ENCODE measurements at places on chromosomes 13 and 19.

- DNase-seq = peak; percentile 84
Observed at GRCh38 chr13:80342471-80343371, 1.8 kb upstream of the SPRY2 start.

DNA sequence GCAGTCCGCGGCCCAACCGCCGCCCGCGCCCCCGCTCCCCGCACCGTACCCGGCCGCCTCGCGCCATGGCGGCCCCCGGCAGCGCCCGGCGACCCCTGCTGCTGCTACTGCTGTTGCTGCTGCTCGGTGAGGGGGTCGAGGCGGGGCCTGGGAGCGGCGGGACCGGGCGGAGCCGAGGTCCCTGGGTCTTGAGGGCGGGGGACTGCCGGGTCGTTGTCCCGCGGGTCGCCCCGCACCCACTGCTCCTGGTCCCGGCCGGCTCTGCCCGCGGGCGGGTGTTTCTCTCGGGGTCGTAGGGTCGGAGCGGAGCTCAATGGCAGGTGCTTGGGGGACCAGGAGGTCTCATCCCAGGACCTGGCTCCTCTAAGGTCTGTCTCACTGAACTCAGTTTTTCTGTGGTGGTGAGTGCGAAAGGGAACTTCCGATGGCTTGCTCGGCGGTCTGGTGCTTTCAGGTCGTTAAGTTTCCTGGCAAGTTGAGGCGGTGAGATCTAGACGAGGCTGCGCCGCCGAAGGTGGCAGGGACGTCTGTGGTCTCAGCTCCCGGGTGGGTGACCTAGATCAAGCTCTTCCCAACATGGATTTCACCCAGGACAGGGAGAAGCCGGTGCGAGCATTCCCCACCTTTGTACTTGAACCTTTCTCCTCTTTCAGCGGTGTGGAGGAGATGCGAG is 467 bp downstream of the LAMP1 start:
- DNase-seq = peak; percentile 58

GRCh38 chr13:41788552-41788951 is 172.4 kb downstream of the VWA8 start:
- no peak for DNase-seq

DNA sequence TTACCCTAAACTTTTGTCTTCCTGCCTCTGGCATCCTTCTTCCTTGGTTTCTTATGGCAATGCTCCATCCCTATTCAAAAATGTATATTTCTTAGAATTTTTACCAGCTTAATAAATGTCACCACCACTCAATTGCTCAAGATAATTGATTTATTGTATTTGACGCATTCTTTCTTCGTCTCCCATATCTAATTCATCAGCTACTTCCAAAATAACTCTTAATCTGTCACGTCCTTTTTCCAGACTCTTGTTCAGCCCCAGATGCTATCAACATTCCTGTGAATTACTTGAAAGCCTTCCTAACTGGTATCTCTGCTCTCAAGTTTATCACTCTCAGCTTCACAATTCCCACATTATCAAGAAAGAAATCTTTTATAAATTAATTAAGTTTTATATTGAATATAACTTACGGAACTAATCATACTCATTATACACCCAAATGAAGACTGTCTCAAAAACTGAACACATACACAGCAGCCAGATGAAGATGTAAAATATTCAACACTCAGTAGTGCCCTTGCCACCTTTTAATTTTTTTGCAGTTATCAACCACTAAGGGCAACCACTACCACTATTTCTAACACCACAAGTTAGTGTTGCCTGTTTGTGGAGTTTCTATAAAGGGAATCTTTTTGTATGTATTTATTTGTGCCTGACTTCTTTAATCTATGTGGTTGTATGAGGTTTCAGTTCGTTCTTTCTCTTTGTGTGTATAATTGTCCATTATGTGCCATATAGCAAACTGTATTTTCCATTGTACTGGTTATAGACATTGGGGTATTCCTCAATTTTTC is 2295.4 kb downstream of the PCDH9 start:
- DNase-seq = no peak

DNA sequence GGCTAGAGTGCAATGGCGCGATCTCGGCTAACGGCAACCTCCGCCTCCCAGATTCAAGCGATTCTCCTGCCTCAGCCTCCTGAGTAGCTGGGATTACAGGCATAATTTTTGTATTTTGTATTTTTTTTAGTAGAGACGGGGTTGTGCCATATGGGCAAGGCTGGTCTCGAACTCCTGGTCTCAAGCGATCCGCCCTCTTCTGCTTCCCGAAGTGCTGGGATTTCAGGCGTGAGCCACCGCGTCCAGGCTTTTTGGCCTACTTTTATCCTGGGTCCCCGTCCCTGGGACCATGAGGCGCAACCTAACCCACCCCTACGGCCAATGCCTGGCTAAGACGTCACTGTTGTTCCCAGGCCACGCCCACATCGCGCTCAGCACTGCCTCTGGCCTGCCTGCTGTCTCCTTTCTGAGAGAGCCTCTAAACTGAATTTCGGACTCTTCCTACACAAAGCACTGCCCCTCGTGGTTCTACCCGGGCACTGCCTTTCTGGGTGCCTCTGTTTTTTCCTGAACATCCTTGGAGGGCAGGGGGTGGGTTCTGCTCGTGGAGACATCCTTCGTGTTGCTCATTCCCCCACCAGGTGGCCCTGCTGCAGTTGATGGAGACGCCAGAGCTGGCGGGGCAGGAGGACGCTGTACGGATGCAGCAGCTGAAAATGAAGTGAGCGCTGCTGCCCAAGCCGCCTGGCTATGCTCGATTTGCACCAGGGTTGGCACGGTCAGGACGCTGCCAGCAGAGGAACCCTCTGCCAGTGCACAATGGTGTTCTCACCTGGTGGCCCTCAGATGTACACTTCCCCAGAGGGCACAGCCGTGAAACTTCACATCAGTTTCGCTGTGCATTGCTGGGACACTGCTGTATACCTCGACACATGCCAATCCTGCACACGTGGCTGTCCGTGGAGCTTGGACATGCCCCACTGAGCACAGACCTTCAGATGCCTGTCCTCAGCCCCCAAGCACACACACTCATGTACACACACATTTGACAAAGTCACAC is 2.0 kb downstream of the REX1BD start:
- DNase-seq = no peak

- DNase-seq = no peak
Observed at GRCh38 chr19:47680858-47681332, 32.3 kb upstream of the EHD2 start.

- DNase-seq = no peak
Observed at GRCh38 chr19:33954686-33955085, 158.0 kb downstream of the KCTD15 start.

- DNase-seq = peak; percentile 79
Observed at GRCh38 chr19:18173572-18174288, at the start of gene IFI30. IFI30 (plus strand) TSS chr19:18173813; CDS start chr19:18173842, 29 bp downstream.

GRCh38 chr19:35774274-35775045 is 904 bp upstream of the ARHGAP33 start:
- DNase-seq = no peak

DNA sequence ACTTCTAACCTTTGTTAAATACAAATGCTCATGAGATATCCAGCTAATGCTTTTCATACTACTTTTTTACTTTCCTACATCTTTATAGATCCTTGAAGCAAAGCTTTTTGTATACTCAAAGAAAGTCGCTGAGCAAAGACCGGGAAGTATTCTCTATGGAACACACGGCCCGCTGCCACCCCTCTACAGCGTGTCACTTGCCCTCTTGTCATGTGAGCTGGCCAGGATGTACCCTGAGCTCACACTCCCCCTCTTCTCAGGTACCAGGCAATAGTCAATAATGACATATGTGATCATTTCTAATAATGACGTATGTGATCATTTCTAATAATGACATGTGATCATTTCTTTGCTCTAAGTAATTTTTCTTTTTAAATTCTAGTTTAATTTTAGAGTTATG is 112.9 kb downstream of the ZAR1L start:
- DNase-seq = no peak

GRCh38 chr13:52651897-52652195 is 790 bp upstream of the SUGT1 start:
- no peak for DNase-seq

GRCh38 chr19:35942235-35942634 is 6.1 kb downstream of the LRFN3 start:
- DNase-seq = no peak

DNA sequence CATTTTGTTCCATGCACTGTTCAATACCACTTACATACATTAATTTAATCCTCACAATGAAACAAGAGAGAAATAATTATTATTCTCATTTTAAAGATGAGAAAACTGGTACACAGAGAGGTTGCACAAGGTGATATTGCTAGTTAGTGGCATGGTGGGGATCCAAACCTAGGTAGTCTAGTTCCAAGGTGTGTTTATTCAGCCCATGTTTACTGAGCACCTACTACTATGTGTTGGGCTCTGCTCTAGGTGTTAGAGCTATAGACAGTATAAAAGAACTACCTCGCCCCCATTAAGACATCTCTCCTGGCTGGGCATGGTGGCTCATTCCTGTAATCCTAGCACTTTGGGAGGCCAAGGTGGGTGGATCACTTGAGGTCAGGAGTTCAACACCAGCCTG is 3.2 kb upstream of the PMIS2 start:
- no peak for DNase-seq

DNA sequence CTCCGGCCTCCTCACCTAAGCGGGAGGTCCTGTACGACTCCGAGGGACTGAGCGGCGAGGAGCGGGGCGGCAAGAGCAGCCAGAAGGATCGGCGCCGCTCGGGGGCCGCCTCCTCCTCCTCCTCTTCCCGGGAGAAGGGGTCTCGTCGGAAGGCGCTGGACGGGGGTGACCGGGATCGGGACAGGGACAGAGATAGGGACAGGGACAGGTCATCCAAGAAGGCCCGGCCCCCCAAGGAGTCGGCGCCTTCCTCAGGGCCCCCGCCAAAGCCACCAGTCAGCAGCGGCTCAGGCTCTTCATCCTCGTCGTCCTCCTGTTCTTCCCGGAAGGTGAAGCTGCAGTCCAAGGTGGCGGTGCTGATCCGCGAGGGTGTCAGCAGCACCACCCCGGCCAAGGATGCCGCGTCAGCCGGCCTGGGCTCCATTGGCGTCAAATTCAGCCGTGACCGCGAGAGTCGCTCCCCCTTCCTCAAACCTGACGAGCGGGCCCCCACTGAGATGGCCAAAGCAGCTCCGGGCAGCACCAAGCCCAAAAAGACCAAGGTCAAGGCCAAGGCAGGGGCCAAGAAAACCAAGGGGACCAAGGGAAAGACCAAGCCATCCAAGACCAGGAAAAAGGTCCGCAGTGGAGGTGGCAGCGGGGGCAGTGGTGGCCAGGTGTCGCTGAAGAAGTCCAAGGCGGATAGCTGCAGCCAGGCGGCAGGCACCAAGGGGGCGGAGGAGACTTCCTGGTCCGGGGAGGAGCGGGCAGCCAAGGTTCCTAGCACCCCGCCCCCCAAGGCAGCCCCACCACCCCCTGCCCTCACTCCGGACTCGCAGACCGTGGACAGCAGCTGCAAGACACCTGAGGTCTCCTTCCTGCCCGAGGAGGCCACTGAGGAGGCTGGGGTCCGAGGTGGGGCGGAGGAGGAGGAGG is 10.8 kb downstream of the SCAF1 start:
- no peak for DNase-seq

DNA sequence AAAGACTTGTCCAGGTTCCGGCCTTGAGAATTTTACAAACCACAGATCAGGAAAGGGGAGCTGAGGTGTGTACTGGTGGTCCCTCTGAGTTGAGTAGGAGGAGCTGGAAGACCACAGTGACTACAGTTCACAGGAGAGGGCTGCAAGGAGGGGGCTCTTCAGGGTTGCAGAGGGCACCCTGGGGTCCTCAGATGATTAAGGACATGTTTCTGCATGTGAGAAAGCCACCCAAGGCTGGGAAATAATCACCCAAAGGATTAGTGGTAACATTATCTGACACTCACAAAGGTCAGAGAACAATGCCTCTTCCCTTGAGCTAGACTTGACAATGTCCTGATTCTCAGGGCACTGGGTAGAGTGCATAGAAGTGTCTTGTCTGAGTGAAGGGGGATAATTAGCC is 540.4 kb downstream of the IRS2 start:
- DNase-seq = no peak

- DNase-seq = no peak
Observed at GRCh38 chr19:40149501-40149900, 41.7 kb upstream of the MAP3K10 start.

- DNase-seq = no peak
Observed at GRCh38 chr19:16889366-16889882, 625 bp downstream of the F2RL3 start.

- no peak for DNase-seq
Observed at GRCh38 chr13:46580362-46580839, 27.4 kb downstream of the LRCH1 start.

GRCh38 chr13:104592127-104592526 is 1525.9 kb upstream of the SLC10A2 start:
- no peak for DNase-seq

- DNase-seq = no peak
Observed at GRCh38 chr13:113964251-113964995, 9.5 kb downstream of the C13orf46 start.

DNA sequence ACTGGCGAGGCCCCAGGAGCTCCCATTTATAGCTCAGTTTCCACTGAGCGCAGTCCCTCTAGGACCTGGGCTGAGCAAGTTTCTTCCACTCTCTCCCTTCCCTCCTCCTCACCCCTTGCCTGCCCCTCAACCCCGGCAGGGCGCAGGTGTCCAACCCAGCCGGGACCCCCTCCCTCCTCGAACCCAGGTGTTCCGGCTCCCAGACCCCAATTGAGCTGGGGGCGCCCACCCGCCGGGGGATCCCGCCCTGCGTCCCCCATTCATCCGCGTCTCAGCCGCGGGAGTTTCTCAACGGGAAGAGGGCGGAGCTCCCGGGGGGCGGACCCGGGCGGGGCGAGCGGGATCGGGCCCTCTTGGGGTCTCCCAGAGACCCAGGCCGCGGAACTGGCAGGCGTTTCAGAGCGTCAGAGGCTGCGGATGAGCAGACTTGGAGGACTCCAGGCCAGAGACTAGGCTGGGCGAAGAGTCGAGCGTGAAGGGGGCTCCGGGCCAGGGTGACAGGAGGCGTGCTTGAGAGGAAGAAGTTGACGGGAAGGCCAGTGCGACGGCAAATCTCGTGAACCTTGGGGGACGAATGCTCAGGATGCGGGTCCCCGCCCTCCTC is at the start of gene KIRREL2:
TSS of gene KIRREL2 (plus strand) at position 366 of the 604 bp plus-strand sequence. CDS start at position 575, 209 bp downstream.
- DNase-seq = peak; percentile 66

GRCh38 chr13:49615836-49616675 is 12.3 kb upstream of the ARL11 start:
- DNase-seq = no peak

DNA sequence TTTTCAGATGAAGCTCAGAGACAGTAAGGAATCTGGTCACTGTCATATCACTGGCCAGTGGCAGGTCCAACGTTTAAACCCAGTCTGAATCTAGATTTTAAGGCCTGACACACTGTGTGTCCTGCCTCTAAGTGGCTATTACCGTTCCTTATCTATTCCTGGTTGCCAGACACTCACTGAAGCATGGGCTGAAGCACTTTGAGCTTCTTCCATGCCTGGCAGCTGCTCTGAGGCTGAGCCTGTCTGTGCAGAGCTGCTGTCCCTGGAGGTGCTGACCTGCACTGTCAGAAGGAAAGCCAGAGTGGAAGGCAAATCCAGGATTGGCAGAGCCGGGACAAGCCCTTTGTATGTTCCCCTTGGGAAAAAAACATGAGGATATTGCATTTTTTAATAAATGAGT is 109.2 kb upstream of the SLC7A1 start:
- DNase-seq = no peak

GRCh38 chr13:75652726-75653125 is 16.6 kb downstream of the LMO7 start:
- DNase-seq = no peak
